ENCODE measurements at places on chromosomes 4 and X.

GRCh38 chr4:69697536-69698242, 44.6 kb upstream of the UGT2A1 start:
- no peak for DNase-seq

- DNase-seq: no peak
Measured at GRCh38 chr4:107666134-107666533, 53.9 kb downstream of the PAPSS1 start.

- DNase-seq: no peak
Measured at GRCh38 chr4:153936121-153936520, 147.2 kb upstream of the SFRP2 start.

- no peak for DNase-seq
Measured at GRCh38 chrX:104806346-104806745, 240.3 kb downstream of the IL1RAPL2 start.
